ENCODE measurements at places on chromosomes 2 and 18. TPM values are rescaled to one million over a fixed set of nuclear protein-coding genes. Genes with fewer than 3 reads are reported as not detected.

GRCh38 chr2:54735636-54736035, 12.2 kb downstream of the EML6 start:
- no peak for DNase-seq

DNA sequence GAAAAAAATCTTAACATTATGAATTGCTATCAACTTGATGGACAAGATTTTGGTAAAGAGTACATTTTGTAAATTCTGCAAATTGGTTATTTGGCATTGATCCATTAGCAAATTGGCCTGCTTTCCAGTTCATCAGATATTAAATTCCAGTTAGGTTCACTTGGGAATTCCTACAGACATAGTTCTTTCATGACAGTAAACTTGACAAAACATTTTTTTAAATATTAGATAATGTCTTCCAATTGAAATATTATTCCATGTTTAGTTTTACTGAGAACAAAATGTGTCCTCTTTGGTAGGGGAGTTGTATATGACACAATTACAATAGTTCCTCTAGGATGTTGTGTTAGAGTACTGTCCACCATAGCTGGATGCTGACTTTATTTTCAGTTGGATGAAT, 141.9 kb downstream of the LCLAT1 start:
- no peak for DNase-seq

- no peak for DNase-seq
These were observed 3.8 kb upstream of the WDR35 start for GRCh38 chr2:19993731-19994130.

DNA sequence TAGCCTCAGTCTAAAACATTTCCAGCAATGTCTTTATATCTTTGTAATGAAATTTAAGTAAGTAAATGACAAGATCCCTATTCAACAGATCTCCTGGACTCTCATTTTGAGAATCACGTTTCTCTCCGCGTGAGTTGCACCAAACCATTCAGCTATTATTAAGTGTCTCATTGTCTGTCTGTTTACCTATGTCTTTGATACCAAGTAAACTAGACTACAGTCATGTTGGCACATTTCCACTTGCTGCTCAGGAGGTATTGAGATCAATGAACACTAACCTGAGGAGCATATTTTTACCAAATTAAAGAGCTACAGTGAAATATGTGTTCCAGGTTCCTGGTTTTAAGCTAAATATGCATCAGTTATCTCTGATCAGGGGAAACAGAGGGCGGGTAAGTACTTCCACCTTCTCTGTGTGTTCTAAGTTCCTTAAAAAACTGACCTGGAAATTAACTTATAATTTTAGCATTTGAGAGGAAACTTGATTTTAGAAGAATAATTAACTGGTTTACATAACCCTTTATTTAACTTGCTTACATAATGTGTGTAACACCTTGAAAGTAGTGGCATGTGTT, 125.8 kb downstream of the OSBPL6 start:
- DNase-seq: no peak

GRCh38 chr2:75326645-75327044, 127.3 kb upstream of the TACR1 start:
- DNase-seq: no peak

- DNase-seq: no peak
These were observed 38.0 kb downstream of the RHBDD1 start for GRCh38 chr2:226873826-226874225.

DNA sequence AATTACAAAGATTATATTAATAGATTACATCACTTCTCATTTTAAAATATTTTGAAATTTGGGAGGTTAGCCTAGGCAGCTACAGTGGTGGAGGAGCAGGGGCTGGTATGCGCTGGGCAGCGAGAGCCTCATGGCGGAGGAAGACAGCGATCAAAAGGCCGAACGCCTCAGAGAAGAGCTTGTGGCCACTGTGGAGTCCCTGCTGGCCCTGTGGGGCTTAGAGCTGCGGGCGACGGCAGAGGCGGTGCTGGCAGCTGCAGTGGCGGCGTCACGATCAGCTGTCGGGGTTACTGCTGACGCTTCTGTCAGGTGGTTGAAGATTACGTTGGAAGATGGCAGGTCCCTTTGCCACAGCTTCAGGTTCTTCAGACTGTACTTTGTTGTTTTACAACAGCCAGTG, 87.4 kb downstream of the ROCK2 start:
- DNase-seq: no peak

DNA sequence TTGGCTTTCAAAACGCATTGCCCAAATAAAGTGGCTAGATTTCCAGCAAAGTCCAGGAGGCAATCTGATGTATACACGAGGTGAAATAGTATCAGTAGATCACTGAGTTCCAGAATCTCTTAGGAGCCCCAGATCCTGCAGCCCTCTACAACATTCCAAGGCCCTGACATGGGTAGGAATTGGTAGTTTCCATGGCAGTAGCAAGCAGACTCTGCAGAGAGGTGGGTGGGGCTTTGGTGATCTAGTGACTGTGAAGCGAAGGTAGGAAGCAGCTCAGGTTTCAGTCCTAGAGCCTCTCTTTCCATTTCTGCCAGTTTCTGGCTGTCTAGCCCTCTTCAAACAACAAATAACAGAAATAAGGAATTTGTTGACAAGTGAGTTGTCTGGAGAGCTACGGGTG, 13.8 kb upstream of the SGPP2 start:
- no peak for DNase-seq

DNA sequence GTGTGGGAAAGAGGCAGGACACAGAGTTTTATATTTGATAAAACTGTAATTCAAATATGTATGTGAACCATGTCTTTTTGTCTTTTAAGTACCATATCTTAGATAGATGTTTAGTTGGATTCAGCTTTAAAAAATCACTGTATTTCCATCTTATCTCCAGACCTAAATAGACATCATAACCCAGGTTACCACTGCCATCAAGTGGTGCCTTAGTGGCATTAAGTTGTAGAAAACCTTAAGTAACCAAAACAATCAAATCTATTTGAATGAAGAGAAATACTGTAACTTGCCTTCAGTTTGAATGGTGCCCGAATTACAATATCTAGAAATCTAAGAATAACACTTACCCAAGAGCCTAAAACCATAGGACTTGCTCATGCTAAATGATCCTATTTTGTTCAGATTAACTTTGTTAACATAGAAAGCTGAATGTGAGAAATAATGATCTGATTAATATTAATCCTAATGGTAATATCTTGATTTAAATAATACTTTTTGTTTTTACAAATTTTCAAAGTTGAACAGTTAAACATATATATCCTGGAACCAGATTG, 92.5 kb upstream of the MAP2 start:
- DNase-seq: no peak

- no peak for DNase-seq
These were observed 142.5 kb downstream of the FAM210A start for GRCh38 chr18:13583576-13584550.

GRCh38 chr2:182379241-182379640, 47.6 kb downstream of the PDE1A start:
- DNase-seq: no peak

The CABLES1 gene
- 3.5 TPM for total RNA-seq

The UNC80 gene
- not detected for total RNA-seq

The NAT8 gene
- not detected for total RNA-seq

The MARCHF4 gene
- total RNA-seq: not detected

The OSR1 gene
- 26.5 TPM for total RNA-seq

The TRIM43 gene
- not detected for total RNA-seq

The LRP2 gene
- 0.66 TPM for total RNA-seq
